ENCODE measurements at places on chromosomes 12 and 14. TPM values are rescaled to one million over a fixed set of nuclear protein-coding genes. Genes with fewer than 3 reads are reported as not detected.

Gene ALX1
- not detected for total RNA-seq

Gene C12orf56
- 2.0 TPM for total RNA-seq

Gene CRIP2
- total RNA-seq = 67.5 TPM

Gene MUCL1
- not detected for total RNA-seq

Gene IKZF4
- 1.2 TPM for total RNA-seq

Gene ESRRB
- total RNA-seq = under 0.01 TPM

Data from smooth muscle cell of trachea (primary cell).